ENCODE measurements at places on chromosomes 5 and 9.

DNA sequence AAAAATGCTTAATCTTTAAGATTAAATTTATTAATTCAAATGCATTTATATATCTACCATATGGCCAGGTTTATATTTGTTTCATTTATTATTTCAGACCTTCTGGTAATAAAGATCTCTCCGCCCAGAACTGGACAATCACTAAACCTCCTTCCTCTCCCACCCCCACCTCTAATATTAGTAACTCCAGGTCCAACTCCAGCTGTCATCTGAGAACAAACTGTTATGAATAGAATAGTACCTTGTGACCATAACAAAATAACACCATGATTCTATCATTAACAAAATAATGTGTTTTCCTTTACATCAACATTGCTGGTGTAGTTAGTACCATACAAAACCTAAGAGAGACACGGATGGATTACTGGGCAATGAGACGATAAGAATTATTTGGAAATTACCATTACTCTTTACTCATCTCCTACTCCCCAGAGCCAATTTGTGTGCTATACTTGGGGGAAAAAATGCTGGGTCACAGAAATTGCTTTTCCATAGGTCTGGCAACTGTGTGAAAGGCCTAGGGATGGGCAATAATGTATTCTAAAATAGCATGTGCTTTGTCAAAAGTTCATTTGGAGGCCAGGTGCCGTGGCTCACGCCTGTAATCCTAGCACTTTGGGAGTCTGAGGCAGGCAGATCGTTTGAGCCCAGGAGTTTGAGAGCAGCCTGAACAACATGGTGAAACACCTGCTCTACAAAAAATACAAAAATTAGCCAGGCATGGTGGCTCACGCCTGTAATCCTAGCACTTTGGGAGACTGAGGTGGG lies 186.1 kb downstream of the ENC1 start:
- no peak for DNase-seq

DNA sequence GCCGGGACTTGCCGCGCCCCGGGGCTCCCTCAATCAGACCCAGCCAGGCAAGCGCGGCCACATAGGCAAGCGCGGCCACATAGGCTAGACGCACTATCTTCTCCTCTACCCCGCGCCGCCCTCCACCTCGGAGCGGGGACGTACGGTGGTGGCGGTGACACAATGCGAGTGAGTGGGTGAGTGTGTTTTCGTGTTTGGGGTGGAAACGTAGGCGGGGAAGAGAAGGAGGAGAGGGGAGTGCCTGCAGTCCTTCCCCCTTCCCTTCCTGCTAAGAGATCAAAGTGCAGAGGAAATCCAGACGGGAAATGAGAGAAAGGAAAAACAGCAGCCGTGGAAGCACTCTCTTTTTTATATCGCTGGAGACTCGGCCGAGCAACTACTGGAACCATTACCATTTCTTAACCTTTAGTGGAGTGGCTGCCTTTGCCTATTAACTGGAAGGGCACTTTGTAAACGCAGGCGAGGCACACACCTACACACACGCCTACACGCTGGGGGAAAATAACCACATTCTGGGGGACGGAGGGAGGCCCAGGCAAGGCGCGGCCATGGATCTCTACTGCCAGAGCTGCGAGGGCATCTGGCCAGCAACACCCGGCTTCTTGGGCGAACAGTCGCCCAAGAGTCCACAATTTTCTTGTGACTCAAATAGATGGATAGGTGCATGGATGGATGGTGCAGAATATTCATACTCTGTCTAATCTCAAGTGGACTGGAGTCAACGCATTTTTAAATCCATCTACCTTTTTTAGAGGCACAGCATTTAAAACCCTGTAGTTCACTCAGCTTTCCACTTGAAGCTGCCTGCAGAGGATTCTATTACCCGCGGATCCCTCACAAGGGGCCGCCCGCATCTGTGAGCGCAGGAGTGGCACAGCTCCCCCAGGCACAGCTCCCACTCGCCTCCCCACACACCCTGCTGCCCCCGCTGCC lies 2.1 kb downstream of the EDIL3 start:
- DNase-seq: no peak

- no peak for DNase-seq
These were observed at the start of gene GARIN3 for GRCh38 chr5:157166214-157167213. Gene GARIN3, minus strand, starts transcription at chr5:157166264. Its CDS starts 96 bp downstream, at chr5:157166168.

- DNase-seq: no peak
These were observed 132.2 kb upstream of the ASTN2 start for GRCh38 chr9:117546894-117547678.

GRCh38 chr5:124238350-124238749 lies 508.1 kb downstream of the ZNF608 start:
- DNase-seq: no peak

GRCh38 chr9:104843644-104844240 lies 79.8 kb downstream of the NIPSNAP3B start:
- DNase-seq: no peak

DNA sequence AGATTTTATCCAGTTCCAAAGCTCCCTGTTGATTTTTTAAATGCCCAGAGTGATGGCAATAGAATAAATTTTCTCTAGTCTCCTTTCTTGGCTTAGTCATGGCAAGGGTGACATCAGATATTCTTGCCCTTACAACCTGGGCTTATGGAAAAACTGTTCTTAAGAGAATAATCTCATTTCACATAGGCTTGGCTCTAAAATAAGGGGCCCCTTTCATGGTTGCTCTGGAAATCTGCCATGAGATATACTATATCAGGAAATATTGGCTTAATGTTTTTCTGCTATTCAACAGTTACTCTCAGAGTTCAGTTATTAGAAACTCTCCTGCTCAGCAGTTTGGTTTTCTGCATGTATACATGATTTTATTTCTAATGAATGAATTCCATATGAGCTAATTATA lies 7.8 kb downstream of the HMHB1 start:
- no peak for DNase-seq

DNA sequence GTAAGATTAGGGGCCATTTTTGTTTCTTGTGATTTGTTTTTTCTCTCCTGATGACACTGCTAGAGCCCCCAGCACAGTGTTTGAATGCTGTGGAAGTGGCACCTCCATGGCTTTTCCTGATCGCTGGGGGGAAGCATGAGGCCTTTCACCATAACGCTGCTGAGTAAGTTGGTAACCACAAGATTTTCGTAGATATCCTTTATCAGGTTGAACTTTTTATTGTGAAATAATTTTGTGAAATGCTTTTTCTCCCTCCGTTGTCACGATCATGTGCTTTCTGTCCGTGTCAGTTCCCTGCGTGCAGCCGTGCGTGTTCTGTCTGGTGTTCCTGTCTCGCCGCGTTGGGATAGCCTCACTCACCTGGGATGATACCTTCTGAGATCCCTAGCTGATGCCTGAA lies 59.4 kb downstream of the EHMT1 start:
- no peak for DNase-seq

- no peak for DNase-seq
These were observed 266.2 kb downstream of the ARHGAP26 start for GRCh38 chr5:143036146-143036927.

DNA sequence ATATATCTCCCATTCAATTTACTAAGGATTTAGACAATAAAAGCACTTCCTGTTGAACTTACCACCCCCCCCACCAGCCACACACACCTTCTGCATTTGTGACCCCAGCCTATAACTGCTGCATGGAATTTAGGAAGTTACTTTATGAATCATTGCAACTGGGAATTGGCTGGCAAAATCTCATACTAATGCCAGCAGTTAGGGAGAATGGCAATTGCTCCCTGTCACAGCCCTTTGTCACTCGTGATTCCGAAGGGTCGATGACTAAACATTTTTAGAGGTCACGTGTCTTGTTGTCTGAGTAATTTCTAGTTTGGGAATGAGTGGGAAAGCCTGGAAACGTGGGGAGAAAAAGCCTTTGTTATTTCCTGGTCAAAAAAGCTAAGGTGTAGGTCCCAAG lies 46.6 kb upstream of the PCA3 start:
- peak; percentile 83 for DNase-seq

DNA sequence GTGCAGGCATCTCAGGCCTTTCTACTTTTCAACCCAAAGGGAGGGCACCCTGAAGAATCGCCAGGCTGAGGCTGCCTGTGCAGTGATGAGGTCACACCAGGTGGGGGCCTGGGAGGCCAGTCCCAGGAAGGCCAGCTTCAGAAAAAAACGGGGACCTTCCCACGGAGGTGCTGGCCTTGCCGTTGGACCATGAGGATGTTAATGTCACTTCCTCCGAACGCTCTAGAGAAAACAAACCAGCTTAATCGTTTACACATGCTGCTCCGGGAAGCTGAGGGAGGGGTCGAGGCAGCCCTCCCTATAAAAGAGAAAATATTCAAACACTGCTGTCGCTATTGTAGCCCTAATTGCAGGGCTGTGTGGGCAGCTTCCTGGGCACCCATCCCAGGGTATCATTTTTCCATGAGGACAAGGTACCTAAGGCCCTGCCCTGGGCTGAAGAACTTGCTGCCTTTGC lies 27.0 kb downstream of the PTGES start:
- DNase-seq: no peak

GRCh38 chr5:41334758-41335157 lies 121.4 kb upstream of the C6 start:
- DNase-seq: no peak

DNA sequence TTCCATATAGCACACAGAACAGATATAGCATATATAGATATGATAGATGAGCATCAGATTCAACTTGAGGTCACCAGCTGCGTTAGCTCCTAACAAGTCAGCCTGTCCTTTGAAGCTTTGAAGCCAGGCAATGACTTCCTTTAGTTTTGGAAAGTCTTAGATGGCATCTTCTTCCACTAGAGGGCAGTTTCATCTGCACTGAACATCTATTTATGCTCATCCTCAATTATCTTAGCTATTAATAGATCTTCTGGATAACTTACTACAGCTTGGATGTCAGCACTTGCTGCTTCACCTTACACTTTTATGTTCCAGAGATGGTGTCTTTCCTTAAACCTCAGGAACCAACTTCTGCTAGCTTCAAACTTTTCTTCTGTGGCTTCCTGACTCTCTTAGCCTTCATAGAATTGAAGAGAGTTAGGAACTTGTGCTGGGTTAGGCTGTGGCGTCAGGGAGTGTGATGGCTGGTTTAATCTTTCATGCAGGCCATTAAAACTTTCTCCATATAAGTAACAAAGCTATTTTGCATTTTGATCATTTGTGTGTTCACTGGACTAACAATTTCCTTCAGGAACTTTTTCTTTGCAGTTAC lies 1401.4 kb downstream of the EFNA5 start:
- DNase-seq: no peak

- DNase-seq: no peak
These were observed 33.0 kb upstream of the SLC25A51 start for GRCh38 chr9:37936965-37937364.

GRCh38 chr5:147559749-147560148 lies 49.9 kb upstream of the DPYSL3 start:
- no peak for DNase-seq

- DNase-seq: no peak
These were observed 273.0 kb downstream of the GLIS3 start for GRCh38 chr9:4026905-4027304.

DNA sequence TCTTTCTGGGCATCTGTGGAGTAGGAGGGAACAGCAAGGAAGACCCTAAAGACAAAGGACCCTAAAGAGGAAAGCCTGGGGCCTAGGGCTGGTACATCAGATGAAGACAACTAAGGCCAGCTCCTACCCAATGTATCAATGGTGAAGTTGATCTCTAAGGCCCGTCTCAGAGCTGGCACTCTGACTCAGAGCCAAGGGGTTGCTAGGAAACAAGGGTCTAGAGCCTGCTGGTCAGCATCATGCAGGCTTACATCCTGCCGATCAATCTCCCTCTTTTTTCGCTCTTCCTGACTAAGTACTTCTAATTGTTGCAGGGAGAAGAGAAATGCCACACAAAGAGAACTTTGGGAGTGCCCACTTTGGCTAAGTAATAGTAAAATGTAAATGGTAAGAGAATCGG lies 26.2 kb downstream of the TRIM32 start:
- DNase-seq: peak; percentile 17

GRCh38 chr5:396531-396961 lies 46.4 kb upstream of the EXOC3 start:
- DNase-seq: no peak

- no peak for DNase-seq
These were observed 219.1 kb downstream of the NDUFS4 start for GRCh38 chr5:53779541-53779981.

- no peak for DNase-seq
These were observed 462 bp upstream of the MCC start for GRCh38 chr5:113488645-113489184.

- no peak for DNase-seq
These were observed 236.8 kb downstream of the ACTL7B start for GRCh38 chr9:108618906-108619550.

GRCh38 chr9:76116913-76117312 lies 226.4 kb downstream of the PCSK5 start:
- no peak for DNase-seq

DNA sequence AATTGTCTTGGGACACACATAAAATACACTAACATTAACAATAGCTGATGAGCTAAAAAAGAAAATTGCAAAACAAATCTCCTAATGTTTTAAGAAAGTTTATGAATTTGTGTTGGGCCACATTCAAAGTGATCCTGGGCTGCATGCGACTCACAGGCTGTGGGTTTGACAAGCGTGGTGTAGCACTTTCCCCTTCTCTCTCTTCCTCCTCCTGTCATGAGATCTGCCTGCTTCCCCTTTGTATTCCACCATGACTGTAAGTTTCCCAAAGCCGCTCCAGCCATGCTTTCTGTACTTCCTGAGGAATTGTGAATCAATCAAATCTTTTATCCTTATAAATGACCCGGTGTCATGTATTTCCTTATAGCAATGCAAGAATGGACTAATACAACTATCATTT lies 178.0 kb downstream of the TLR4 start:
- DNase-seq: no peak

GRCh38 chr5:33316773-33317172 lies 124.0 kb upstream of the TARS1 start:
- DNase-seq: no peak

DNA sequence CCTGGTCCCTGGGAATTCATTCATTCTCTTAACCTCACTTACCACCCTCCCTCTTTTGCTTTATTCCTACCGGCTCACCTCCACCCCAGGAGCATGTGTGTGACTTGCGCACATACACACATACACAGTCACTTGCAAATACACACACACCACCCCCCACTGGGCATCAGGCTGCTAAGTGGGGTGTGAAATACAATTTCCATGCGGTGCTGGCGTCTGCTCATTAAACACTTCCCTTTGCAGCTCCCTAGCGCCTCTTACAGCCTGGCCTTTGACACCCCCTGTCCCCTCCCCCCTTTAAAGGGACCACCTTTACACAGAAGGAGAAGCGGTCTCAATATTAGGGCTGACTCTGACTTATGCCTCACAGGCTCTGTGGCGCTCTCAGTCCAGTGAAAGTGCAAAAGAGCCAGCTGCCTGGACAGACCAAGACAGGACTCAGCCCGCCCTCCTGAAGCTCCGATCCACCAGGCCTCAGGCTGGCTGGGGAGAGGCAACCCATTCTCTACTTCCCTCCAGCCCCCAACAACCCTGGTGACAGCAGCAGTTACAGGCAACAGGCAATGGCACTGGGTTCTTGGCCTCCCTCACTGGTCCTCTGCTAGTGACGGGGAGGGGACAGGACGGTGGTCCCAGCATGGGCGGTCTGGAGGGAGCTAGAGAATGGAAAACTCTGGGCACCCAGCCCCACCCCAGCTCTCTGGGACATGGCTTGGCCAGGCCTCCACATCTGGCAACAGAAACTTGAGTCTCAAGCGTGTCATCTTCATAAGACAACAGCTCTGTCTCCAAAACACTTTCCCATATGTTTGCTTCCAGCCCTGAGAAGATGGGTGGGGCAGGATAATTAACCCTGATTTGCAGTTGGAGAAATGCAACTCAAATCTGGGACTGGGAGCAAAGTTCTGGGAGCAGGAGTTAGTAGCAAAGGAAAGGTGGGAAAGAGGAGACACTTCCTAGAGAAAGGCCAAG lies 12.0 kb downstream of the ENHO start:
- no peak for DNase-seq

Data from NCI-H1417 treated with DMSO at 0.1 percent for 48 hours (cell line).